ENCODE measurements at places on chromosomes 12 and 14. TPM values are rescaled to one million over a fixed set of nuclear protein-coding genes. Genes with fewer than 3 reads are reported as not detected.
A peak's percentile ranks its signal among the peaks of the same experiment; 100 is the strongest.

TOMM20L gene
- polyA plus RNA-seq, result not detected

INHBC gene
- not detected for polyA plus RNA-seq

TMEM229B gene
- polyA plus RNA-seq, result 15.3 TPM

PPFIA2 gene
- 5.5 TPM for polyA plus RNA-seq

TMBIM6 gene
- 561 TPM for polyA plus RNA-seq

GRCh38 chr12:26046203-26046602, 78.6 kb downstream of the BHLHE41 start:
- no peak for DNase-seq

GRCh38 chr14:30450631-30451545, 108.1 kb upstream of the G2E3 start:
- peak; percentile 8 for DNase-seq

DNA sequence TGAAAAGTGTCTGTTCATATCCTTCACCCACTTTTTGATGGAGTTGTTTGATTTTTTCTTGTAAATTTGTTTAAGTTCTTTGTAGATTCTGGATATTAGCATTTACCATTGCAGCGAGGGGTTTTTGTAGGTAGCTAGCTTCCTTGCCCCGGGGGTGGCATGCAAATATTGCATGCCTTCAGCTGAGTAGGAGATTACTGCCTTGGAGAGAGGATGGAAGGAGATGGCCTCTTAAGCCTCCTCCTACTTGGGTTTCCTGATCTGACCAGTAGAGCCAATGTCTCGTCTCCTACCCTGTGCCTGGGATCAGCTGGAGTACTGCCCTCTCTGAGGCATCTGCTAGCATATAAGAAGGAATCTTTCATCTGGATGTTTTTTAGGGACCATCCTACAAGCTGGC, 134.4 kb upstream of the CCND2 start:
- no peak for DNase-seq

GRCh38 chr12:58186914-58187313, 245.5 kb downstream of the ATP23 start:
- no peak for DNase-seq
